Type B pancreatic cell (in vitro differentiated cells): ENCODE measurements at places on chromosomes 1 and 21.
A peak's percentile ranks its signal among the peaks of the same experiment; 100 is the strongest.

DNA sequence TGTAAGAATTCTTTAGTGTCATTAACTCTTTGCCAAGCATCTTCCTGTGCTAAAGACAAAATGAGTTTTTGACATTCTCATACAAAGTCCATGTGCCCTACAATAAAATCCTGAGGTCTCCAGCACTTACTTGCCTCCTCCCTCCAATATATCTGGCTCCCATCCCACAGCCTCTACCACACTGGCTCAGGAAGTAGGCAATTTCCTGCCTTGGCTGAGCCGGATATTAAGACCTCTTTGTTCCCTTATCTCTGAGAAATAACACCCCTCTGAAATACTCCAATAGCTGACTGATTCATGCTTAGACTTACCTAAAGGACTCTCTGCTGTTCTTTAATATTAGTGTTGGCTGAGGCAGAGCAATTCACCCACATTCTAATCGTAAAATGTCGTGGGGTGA, 37.6 kb upstream of the GORAB start:
- no peak for DNase-seq
- peak overlapping the region; percentile 28 for H3K4me3 ChIP-seq
- H3K27me3 ChIP-seq, result no peaks in the 10 kb centered on the region
- peaks cover 11% of the 10 kb centered on the region for H3K4me1 ChIP-seq
- H3K36me3 ChIP-seq, result no peaks in the 10 kb centered on the region
- H3K27ac ChIP-seq, result no peak overlapping the region

- H3K4me1 ChIP-seq, result peaks cover 60% of the 10 kb centered on the region
- no peaks in the 10 kb centered on the region for H3K36me3 ChIP-seq
- no peak for DNase-seq
- no peak overlapping the region for H3K27ac ChIP-seq
- H3K4me3 ChIP-seq, result no peak overlapping the region
These were observed 205.6 kb downstream of the RHOU start for GRCh38 chr1:228940926-228941325.

- no peaks in the 10 kb centered on the region for H3K4me1 ChIP-seq
- no peaks in the 10 kb centered on the region for H3K36me3 ChIP-seq
- peaks cover 3% of the 10 kb centered on the region for H3K27me3 ChIP-seq
- no peak for DNase-seq
- no peak overlapping the region for H3K4me3 ChIP-seq
These were observed 102.1 kb downstream of the TYW3 start for GRCh38 chr1:74835051-74835450.

DNA sequence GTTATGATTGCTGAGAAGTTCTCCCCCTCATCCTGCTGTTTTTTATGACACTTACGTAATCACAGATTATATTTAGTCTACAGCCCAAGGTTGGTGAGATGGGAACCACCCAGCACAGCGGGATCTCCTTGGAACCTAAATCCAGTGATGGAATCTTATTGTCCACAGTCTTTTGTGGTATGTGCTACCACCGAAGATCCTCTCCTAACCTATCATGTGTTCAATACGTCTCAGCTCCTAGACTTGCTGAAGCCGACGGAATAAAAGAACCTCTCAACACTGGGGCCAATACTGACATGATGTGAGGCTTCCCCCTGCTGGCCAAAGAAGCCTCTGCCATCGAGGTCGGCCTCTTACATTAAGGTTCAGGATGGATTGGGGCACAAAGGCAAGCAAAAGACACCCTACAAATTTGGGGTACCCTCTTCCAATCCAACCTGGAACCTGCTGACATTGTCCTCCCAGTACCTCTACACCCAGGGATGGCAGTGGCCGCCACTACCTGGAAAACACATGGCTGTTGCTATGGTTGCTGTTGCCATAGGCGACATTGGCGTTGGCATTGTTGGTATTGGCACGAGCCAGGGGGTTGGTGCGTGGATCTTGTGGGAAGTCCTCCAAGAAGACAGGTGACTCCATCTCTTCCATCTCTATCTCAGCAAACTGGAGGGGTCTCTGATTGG, 19.4 kb upstream of the KIF21B start:
- H3K4me1 ChIP-seq, result peaks cover 5% of the 10 kb centered on the region
- H3K4me3 ChIP-seq, result no peak overlapping the region
- no peak overlapping the region for H3K27ac ChIP-seq
- H3K27me3 ChIP-seq, result peaks cover 3% of the 10 kb centered on the region
- no peak for DNase-seq

DNA sequence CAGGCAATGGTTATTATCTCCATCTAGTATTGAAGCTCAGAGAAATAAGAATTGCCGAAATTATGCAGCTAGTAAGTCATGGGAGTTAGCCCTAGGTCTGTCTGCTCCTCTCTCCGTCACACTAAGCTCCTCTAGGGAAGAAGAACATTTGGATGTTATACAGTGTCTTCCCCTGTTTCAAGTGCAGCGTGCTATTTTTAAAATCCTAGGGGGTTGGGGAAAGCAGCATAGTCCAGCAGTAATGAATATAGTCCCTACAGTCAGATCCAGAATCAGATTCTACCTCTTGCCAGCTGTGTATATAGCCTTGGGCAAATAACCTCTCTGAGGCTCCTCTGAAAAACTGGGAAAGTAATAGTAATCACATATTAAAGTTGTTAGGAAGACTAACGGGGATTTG, 44.5 kb upstream of the OSBPL9 start:
- no peak overlapping the region for H3K4me3 ChIP-seq
- DNase-seq, result no peak
- no peaks in the 10 kb centered on the region for H3K36me3 ChIP-seq
- H3K27me3 ChIP-seq, result no peaks in the 10 kb centered on the region
- H3K27ac ChIP-seq, result peak overlapping the region; percentile 65

- no peak overlapping the region for H3K4me3 ChIP-seq
- H3K36me3 ChIP-seq, result no peaks in the 10 kb centered on the region
- DNase-seq, result no peak
These were observed 216.1 kb downstream of the NUF2 start for GRCh38 chr1:163537809-163538208.

GRCh38 chr21:42661688-42662429, 8.4 kb downstream of the PDE9A start:
- H3K27me3 ChIP-seq, result peaks cover 5% of the 10 kb centered on the region
- peaks cover 8% of the 10 kb centered on the region for H3K36me3 ChIP-seq
- no peak overlapping the region for H3K4me3 ChIP-seq

- DNase-seq, result no peak
- H3K36me3 ChIP-seq, result no peaks in the 10 kb centered on the region
- peak overlapping the region; percentile 75 for H3K4me3 ChIP-seq
- H3K27ac ChIP-seq, result peak overlapping the region; percentile 58
These were observed 2.4 kb downstream of the PAQR7 start for GRCh38 chr1:25873120-25873519.

DNA sequence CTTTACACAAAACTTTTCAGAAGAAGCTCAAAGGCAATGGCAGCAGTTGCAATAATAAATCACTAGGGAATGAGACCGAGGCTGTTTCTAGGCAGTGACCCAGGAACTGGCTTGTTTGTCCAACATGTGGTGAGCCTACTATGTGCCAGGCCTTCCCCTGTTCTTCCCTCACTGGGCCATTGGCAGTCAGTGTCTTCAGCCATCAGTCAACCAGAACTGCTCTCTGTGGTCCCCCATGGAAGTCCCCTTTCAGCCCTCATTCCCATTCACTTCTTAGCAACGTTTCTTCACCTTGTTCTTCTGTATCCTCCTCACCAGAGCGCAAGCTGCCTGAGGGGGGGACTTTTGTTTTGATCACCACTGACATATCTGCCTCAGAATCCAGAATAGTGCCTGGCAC, 274.1 kb downstream of the RRAGC start:
- no peak overlapping the region for H3K4me3 ChIP-seq
- no peaks in the 10 kb centered on the region for H3K36me3 ChIP-seq
- peaks cover 6% of the 10 kb centered on the region for H3K4me1 ChIP-seq
- peaks cover 45% of the 10 kb centered on the region for H3K27me3 ChIP-seq

DNA sequence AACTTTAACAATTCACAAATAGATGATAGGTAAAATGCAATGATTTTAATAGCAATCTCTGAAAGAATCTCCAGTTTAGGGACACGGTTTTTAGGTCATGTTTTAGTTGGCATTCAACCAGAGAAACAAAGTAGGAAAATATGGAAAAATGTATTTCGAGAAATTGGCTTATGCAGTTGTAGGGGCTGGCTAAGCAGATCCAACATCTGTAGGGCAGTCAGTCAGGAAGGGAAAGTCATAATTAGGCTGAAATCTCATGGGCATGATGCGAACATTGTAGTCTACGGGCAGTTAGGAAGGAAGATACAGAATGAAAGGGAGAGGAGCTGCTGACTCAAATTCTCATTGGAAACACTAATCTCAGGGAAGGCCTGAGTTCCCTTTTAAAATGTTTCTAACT, 1276.0 kb upstream of the ADGRL4 start:
- no peak overlapping the region for H3K27ac ChIP-seq
- no peaks in the 10 kb centered on the region for H3K27me3 ChIP-seq
- H3K36me3 ChIP-seq, result no peaks in the 10 kb centered on the region
- no peak overlapping the region for H3K4me3 ChIP-seq

GRCh38 chr1:22563671-22564602, 648 bp downstream of the EPHA8 start:
- no peak overlapping the region for H3K27ac ChIP-seq
- H3K4me3 ChIP-seq, result peak overlapping the region; percentile 82
- DNase-seq, result no peak
- H3K27me3 ChIP-seq, result peaks cover 87% of the 10 kb centered on the region
- no peaks in the 10 kb centered on the region for H3K4me1 ChIP-seq

GRCh38 chr1:228197555-228198147, 10.2 kb upstream of the OBSCN start:
- no peak for DNase-seq
- no peaks in the 10 kb centered on the region for H3K4me1 ChIP-seq
- H3K4me3 ChIP-seq, result no peak overlapping the region
- no peaks in the 10 kb centered on the region for H3K27me3 ChIP-seq
- H3K27ac ChIP-seq, result no peak overlapping the region

DNA sequence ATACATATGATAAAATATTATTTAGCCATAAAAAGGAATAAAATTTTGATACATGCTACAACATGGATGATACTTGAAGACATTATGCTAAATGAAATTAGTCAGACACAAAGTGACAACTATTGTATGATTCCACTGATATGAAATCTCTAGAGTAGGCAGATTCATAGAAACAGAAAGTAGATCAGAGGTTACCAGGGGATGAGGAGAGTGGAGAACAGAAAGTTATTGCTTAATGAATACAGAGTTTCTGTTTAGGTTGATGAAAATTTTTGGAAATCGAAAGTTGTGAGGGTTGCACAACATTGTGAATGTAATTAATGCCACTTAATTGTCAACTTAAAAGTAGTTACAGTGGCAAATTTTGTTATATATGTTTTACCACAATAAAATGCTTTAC, 315.7 kb upstream of the USP25 start:
- no peak for DNase-seq
- H3K4me1 ChIP-seq, result peaks cover 11% of the 10 kb centered on the region
- H3K27me3 ChIP-seq, result no peaks in the 10 kb centered on the region
- no peak overlapping the region for H3K27ac ChIP-seq
